ENCODE measurements at places on chromosomes 12 and 14.
A peak's percentile ranks its signal among the peaks of the same experiment; 100 is the strongest.

DNA sequence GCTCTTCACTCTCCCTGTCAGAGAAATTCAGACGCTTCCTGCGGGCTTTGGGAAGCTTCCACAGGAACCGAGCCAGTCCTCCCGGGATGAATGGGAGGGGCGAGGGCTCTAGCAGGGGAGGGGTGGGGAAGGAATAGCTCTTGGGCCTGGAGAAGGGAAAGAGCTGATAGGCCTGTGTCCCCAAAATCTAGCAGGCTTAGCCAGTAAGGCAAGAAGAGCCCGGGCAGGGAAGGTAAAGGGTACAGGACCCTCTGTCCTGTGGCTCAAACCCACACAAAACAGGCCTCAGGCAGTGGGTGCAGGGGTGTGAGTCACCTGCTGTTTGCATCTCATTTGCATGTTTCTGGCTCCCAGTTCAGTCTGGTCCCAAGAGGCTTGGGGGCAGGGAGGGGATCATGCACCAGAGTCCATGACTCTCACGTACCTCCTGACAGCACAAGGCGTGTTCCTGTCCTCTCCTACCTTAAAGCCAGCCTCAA is 8.7 kb upstream of the SMUG1 start:
- DNase-seq = no peak

DNA sequence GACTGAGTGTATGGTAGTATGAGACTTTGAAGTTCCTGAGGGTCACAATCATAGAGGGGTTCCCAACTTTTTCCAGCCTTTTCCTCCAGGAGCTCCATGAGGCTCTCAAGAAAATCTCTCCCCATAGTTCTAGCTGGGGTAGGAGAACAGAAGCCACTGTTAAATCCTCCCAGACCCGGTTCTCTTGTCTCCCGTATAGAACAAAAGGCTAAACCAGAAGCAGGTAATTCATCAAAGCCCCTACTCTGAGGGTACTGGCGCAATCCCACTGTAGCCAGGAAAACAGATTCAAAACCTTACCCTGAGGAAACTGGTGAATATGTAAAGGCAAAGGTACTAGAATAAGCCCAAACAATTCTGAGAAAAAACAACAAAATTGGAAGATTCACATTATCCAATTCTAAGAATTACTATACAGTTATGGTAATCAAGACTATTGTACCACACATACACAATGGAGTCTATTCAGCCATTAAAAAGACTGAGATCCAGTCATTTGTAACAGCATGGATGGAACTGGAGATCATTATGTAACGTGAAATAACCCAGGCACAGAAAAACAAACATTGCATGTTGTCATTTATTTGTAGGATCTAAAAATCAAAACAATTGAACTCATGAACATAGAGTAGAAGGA is 20.5 kb downstream of the OR8S1 start:
- DNase-seq = no peak

DNA sequence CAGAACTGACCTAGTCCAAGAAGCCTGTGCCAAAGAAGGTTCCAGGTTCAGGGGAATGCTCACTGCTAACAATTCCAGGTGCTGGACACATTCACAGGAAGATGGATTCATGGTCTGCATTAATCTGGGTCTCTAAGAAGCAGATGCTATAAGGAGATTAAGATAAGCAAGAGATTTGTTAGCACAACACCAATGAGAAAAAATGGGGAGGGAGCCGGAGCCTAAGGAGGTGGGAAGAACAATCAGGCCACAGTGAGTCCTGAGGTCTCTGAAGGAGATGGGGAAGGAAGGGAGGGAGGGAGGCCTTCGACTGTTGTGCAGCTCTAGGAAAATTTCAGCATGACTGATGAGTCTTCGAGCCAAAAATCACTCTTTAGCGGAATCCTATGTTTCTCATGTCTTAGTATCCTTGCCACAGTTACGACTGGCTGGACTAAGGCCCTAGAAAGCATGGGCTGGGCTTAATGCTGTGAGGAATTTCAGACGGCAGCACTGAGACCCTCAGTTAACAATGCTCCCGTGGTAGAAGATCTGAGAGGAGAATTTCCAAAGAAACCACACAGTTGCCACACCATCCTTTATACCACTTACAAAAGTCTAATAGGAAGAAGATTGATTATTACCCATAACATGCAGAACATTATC is 31.5 kb upstream of the PTGDR start:
- DNase-seq = no peak

- DNase-seq = peak; percentile 52
Measured at GRCh38 chr14:100486025-100486828, 101.0 kb downstream of the BEGAIN start.

DNA sequence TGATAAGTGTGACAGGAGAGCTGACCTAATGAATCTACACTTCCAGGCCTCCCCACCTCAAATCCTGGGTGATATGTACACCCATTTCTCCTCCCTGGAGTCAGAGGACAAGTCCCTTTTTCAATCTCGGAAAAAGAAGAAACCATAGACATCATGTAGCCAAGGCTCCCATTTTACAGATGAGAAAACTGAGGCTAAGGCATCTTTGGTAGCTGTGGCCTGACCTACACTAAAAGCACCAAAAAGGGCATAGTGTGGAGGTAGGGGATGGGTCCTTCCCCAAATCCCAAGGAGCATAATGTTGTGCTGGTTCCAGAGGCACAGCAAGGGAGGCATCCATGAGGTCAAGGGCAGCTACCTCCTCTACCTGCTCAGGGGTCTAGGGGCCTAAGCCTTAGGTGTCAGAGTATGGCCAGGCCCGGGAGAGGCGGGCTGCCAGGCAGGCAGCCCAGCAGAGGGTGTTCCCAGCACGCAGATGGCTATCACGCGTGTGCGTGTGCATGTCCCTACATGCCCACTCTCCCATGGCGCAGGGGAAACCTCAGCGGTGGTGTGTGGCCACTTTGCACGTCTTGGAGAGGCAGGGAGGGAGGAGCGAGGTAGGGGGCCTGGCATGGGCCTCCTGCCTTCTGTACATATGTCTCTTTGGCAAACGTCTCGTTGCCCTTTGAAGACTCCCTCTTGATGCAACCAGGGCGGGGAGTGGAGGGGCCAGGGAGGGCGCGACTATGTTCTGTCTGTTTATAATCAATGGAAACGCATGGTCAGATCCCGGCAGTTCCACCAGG is 2.5 kb downstream of the PGF start:
- no peak for DNase-seq

DNA sequence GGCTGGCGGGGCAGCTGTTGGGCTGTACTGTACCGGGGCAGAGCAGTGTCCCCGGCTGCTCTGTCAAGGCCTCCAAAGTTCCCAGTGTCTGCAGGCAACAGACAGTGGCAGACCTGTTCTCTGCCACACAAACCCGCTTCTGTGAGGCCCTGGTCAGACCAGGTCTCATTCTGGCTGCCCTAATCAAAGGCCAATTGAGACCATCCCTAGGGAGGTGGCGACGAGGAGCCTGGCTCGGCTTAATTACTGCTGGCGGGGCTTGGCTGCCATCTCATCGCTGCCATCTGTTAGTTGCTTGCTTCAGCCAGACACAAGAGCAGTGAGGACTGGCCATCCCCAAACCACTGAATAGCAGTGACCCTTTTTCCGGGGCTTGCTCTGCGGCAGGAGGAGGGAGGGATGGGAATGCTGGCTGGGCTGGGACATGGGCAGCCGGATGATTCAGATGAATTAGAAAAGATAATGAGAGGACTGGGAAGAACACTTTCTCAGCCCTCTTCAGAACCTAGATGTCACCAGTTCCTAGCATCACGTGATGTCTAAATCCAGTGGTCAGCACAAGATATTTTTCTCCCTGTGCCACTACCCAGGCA is 24.5 kb downstream of the ERG28 start:
- DNase-seq = no peak

GRCh38 chr12:25119020-25119419 is 75.9 kb downstream of the DNAI7 start:
- no peak for DNase-seq

Measured in suppressor macrophage (primary cell).